ENCODE measurements at places on chromosomes 6 and 20.

- DNase-seq = no peak
Observed at GRCh38 chr6:3292431-3293197, 33.9 kb downstream of the PSMG4 start.

DNA sequence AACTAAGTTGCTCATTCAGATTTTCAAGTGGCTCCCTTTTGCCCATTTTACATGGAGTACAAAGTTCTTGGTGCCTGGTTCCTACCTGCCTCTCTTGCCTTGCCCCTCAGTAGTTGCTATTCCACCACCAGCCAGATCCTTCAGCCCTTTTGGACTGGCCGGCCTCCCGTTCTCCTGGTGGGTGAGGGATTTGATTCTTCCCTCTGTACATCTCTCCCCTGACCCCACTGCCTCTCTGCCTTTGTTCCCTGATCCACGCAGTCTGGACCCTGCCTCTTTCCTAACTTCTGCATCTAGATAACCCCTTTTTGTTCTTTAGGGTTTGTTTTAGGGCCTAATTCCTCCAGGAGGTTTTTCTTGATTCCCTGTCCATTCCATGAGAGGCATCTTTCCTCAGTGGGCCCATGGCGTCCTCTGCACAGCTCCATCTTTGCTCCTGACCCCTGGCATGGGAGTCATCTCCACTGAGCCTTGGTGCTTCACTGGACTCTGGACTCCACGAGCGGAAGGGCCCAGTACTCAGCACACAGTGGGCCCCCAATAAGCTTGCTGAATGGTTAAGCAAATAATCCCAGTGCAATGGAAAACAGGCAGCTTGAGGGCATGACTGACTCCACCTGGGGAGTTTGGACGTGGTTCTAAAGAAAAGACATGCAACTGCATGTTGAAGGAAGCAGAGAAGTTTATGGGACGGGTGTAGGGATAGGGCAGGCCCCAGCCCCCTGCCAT is 309.3 kb upstream of the SUPT3H start:
- no peak for DNase-seq

DNA sequence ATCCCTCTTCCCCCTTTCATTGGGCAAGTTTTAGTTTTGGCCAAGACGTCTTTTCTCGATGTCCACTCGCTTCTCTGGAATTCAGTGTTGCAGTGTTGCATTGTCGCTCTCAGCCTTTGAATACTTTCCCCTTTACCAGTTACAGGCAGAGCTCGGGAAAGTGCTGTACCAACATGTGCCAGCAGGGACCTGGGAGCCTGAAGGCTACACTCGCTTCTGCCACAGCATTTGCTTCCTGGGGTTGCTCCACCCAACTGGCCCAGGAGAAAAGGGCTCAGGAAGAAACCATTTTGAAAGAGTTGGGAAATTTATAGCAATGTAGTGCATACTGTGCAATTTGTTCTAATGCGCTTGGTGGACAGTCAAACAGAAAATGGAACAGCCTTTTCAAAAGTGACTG is 78.6 kb downstream of the LINC00237 start:
- no peak for DNase-seq

DNA sequence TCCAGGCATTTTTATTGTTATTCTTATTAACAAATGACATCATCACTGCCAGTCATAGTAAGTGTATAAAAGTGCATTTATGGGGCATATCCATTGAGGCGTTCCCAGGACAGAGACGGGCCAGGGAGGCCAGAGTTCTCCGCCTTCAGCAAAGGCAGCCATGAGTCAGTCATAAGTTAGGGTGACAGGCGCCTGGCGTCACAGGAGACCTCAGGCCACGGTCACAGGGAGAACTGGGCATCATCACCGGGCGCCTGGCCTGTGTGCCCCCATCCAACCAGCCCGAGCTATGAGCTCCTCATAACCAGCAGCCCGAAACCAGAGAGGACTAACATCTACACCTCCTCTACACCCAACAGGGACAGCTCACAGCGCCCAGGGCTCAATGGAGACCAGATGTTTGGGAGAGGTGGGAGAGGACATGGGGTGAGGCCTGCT is 259.2 kb downstream of the DLL1 start:
- DNase-seq = no peak

DNA sequence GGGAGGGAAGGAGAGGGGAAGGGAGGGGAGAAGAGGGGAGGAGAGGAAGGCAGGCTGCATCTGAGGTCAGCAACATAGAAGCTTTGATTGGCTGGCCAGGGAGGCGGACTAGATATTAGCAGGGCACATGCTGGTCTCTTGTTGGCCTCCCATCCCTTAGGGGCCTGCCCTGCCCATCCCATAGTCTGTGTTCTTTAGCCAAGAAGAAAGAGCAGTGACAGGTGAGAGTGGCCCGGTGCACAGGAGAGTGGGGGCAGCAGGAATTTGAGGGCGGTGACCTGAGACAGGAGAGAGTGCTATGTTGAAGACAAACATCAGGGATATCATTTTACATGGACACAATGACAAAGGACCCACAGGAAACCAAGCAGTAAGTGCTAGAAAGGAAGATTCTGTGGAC is 413.5 kb downstream of the SYNE1 start:
- DNase-seq = no peak

DNA sequence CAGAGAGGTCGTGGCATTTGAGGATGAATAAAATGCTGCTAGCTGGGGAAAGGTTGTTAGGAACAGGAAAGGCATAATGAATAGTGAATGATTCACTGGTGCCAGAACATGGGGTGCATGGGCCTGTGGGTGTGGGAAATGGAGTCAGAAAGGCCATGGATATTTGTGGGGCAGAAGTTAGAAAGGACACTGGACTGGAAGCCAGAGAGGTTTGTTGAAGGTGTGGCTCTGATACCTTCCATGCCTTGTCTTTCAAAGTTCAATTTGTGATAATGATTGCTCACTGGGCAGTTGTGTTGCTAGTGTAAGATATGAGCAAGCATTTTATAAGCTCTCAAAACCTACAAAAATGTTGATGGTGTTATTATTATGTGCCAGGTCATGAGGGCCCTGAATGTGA is 32.7 kb downstream of the LRRC1 start:
- DNase-seq = no peak

- DNase-seq = no peak
Observed at GRCh38 chr6:158793432-158793831, 25.7 kb downstream of the EZR start.

DNA sequence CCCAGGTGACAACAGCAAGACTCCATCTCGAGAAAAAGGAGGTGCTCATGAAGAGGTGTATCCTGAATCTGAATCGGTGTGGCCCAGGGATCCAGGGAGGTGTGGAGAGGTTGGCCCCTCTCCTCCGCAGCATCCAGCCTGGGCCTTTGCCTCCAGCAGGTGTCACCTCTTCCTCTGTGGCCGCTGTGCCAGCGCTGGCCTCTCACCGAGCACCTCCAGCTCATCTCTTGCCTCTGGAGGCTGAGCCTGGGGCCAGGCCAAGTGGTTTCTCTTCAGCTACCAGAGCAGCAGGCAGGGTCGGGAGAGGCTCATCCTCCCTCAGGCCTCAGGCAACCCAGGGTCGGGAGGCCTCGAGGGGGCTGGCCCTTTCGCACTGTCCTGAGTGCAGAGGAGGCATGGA is 1.2 kb upstream of the COL20A1 start:
- DNase-seq = no peak

- no peak for DNase-seq
Observed at GRCh38 chr6:160871320-160871719, 120.2 kb upstream of the MAP3K4 start.

DNA sequence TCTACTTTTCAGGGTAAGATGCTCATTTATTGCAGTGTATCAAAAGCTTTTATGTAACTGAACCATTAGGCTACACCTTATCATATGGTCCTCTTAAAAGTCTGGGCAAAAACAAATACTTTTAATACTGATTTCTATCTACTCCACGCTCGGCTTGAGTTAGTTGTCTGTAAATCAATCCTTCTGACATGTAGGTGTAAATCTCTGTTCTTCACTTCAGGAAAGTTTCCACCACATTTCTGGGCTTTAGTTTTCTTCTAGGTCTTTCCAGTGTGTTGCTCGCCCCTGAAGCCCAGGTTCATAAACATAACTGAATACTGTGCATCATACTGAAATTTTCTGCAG is 89.2 kb upstream of the RNF217 start:
- no peak for DNase-seq

All from NCI-H2081 treated with DMSO at 0.1 percent for 48 hours (cell line).